Spleen (tissue), 13 donors: ENCODE measurements at places on chromosomes 3 and 15.

DNA sequence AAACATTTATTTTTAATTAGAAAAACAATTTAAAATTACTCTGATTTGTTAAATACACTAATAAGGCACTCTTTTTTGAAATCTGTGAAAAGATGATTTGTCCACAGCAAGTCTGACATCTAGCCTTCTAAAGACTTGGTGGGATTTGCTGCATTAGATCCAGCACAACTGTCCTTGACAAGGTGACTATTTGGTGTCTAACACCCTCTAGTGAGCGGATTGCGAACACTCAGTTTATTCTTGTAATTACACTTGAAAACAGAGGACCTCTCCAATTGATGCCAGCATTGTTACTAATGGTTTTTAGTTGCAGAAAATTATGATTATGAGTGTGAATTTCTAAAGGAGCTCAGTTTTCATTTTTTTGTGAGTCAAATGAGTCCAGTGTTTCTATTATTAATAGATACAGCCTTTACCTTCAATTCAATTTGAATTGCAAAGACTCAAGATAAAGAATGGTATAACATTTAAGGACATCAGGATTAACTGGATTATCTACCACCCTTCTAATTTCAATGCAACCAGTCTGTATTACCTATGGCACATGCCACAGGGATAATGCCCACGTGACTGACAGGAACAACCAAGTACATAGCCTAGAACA lies 29.7 kb upstream of the STRIT1 start:
- no peak for DNase-seq

- DNase-seq: no peak
Observed at GRCh38 chr3:183460081-183461055, 31.9 kb upstream of the MCF2L2 start.

GRCh38 chr3:192207651-192208050 lies 519.7 kb downstream of the FGF12 start:
- no peak for DNase-seq

DNA sequence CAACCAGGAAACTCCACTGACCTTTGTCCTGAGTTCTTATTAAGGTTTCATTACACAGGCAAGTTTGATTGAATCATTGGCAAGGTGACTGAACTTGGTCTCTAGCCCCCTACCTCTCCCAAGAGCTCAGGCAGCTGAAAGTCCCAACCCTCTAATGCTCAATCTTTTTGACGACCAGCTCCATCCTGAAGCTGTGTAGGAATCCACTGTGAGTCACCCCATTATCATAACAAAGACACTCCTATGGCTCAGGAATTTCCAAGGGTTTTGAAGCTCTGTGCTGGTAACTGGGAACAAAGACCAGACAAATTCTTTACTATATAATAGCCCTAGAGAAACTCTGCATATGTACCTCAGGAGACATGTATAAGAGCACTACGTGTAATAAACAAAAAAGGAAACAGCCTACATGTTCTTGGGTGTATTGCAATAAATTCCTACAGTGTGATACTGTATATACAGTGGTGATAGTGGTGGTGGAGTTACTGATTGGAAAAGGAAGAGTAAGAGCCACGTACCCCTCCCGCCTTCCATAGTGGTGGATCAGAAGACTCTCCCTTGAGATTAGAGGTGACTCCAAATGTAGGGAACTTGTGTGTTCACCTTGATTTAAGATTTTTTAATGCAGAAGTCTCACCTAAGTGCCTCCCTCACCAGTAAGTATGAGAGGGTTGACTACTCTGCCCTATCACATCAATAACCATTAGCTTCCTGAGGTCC lies 116.6 kb downstream of the ST8SIA2 start:
- no peak for DNase-seq

- DNase-seq: no peak
Observed at GRCh38 chr15:91660174-91660649, 193.3 kb upstream of the SLCO3A1 start.

- no peak for DNase-seq
Observed at GRCh38 chr3:11591391-11592282, 52.1 kb downstream of the VGLL4 start.

DNA sequence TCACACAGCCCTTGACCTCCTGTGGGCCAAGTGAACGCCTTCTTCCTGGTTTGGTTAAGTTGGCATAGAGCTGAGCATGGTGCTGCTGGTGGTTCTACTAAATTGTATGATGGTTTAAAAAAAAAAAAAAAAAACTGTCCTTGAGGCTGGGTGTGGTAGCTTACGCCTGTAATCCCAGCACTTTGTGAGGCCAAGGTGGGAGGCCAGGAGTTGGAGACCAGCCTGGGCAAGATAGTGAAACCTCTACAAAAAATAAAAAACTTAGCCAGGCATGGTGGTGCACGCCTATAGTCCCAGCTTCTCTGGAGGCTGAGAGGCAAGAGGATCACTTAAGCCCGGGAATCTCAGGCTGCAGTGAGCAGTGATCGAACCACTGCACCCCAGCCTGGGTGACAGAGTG lies 58.9 kb upstream of the FLNB start:
- DNase-seq: peak; percentile 59

GRCh38 chr3:130969621-130970020 lies 57.0 kb downstream of the ASTE1 start:
- DNase-seq: no peak

GRCh38 chr3:157692468-157692867 lies 189.3 kb upstream of the VEPH1 start:
- DNase-seq: no peak
